ENCODE measurements at places on chromosomes 1 and 21. TPM values are rescaled to one million over a fixed set of nuclear protein-coding genes. Genes with fewer than 3 reads are reported as not detected.

The TMCC2 gene
- total RNA-seq, result 2.3 TPM

The CRP gene
- total RNA-seq, result not detected

The GPR25 gene
- total RNA-seq, result not detected

The HRNR gene
- not detected for total RNA-seq

The MTARC1 gene
- total RNA-seq, result 0.44 TPM

The DCDC2B gene
- total RNA-seq, result not detected

The CYP4A11 gene
- total RNA-seq, result not detected

The FCGR1A gene
- total RNA-seq, result not detected

The RAB25 gene
- total RNA-seq, result not detected

The TP73 gene
- total RNA-seq, result not detected

The FCMR gene
- 1.6 TPM for total RNA-seq

The CNN3 gene
- total RNA-seq, result 203 TPM

All from cardiac ventricle fibroblast (primary cell).